Coronary artery (tissue), 2 donors: ENCODE measurements at places on chromosomes 4 and X.

DNA sequence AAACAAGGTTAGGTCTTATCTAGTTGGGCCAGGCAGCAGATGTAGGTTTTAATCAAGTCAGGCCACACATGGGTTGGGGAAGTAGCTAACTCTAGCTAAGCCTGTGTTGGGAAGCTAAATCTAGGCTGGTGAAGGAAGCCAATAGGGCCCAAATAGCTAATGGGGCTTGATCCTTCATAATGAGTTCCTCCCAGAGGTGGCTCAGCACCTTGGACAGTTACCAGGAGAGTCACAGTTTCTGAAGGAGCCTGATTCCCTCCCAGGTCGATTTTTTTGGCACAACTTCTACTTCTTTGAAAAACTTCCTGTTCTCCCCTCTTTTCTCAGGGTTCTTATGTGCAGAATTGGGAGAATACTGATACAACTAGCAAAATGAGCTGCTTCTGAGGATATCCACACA lies 242.5 kb upstream of the PRPS2 start:
- no peak for DNase-seq

DNA sequence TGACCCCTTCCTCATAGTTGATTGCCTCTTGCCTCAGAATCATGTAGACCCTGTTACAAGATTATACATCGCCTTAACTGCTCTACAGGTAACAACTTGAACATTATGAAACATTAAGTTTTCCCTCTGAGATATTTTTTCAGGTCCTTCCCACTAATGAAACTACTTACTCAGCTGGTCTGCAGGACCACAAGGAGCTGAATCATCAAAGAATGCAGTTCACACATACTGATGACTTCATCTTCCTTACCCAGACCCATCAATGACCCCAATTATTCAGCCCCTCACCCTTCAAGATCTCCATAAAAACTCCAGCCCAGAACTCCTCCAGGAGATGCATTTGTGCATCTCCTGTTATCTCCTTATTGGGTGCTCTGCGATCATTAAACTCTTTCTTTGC lies 720.9 kb downstream of the RAPGEF2 start:
- no peak for DNase-seq

DNA sequence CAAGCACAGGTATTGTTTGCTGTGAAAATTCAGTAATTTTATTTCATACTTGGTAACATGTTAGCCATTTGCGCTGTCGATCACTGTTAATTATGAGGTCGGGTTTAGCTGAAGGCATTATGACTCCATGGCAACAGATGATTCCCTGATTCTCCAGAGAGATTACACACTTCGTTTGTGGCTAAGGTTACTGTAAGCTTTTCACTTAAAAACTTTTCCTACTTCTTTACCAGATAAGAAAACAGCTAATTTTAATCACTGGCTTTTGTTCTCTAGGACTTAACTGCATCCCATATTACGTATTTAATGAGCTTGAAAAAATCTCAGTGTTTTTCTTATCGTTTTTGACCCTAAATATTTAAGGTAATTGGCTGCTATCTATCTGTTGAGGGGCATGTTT lies 2.1 kb downstream of the GSTCD start:
- no peak for DNase-seq

DNA sequence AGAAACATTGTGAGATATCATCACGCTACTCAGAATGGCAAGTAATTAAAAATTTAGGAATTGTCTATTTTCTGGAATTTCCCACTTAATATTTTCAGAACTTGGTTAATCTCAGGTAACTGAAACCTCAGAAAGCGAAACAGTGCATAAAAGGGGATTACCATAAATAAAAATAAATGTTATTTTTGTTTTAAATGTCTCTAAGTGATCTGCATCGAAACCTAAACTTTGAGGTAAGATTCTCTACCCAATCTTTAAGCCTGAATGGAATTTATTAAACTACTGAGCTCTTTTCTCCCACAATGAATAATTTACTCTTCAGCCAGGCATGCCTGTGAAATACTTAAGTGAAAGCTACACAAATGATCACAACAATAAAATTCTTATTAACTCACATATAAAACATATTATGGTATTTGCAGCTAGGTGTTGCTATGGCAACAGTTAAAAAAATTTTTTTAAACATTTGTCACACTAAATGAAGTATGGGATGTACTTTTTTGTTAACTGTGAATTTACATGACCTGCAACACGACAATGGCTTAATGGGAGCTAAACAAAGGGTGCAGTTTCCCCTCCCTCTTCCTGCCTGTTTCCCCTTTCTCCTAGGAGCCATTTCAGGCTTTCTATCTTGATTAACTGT lies 220.2 kb upstream of the PRPS2 start:
- no peak for DNase-seq

- DNase-seq = no peak
Observed at GRCh38 chr4:56787380-56787779, 34.1 kb downstream of the SPINK2 start.

- no peak for DNase-seq
Observed at GRCh38 chr4:52510939-52511565, 148.0 kb downstream of the USP46 start.

- DNase-seq = no peak
Observed at GRCh38 chrX:18582910-18583493, 88.9 kb downstream of the RS1 start.
